ENCODE measurements at places on chromosomes 16 and 17.

- no peak for DNase-seq
Measured at GRCh38 chr17:58391302-58391984, 25.9 kb downstream of the RNF43 start.

DNA sequence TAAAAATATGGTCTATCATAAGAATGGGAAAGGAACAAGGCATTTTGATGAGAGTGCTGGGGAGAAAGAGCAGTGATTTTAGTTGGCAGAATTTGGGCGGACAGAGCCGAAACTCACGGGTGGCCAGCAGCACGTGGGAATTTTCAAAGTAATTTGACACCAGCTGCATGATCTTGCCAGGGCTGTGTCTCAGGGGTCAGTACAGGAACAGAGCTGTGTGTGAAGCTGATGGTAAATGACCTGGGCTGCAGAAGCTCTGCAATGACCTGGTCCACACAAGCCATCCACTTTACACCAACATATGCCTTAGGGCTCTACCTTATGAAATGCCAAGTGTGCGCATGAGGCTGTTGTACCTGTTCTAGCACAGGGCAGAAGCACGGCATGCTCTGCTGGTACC lies 112.0 kb downstream of the ZFHX3 start:
- DNase-seq: no peak

DNA sequence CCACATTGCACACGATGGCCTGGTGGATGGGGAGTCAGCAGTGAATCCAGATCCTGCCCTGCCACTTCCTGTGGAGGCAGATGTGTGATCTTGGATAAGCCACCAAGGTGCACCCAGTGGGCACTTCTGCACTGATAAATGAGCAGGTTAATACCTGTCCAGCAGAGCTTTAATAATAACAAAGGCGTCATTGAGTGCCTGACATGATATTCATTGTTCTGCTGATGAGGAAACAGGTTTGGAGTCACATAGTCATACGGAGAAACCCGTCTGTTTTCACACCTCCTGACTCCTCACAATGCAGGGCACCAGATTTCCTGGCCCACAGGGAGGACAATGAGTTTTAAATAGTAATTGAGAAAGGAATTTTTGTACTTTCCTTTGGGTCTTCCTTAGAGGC lies 324.6 kb upstream of the CDH5 start:
- no peak for DNase-seq

- DNase-seq: peak; percentile 41
Measured at GRCh38 chr16:4306470-4307214, 9.2 kb upstream of the GLIS2 start.

DNA sequence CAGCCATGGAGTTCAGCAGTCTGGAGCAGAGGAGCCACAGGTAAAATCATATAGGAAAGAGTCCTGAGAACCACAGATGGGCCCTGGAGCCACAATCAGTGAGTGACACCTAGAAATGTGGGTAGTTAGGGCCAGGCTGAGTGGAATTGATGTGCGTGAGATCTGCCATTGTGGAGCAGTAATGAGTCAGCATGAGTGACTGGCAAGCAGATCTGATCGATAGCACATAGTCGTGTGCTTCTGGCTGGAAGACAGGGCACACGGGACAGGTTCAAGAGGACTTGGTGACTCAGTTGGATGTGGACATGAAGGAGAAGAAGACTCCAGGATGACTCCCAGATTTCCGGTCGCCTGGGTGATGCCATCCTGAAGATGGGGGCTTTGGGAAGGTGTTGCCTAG lies 12.3 kb downstream of the ADORA2B start:
- no peak for DNase-seq

DNA sequence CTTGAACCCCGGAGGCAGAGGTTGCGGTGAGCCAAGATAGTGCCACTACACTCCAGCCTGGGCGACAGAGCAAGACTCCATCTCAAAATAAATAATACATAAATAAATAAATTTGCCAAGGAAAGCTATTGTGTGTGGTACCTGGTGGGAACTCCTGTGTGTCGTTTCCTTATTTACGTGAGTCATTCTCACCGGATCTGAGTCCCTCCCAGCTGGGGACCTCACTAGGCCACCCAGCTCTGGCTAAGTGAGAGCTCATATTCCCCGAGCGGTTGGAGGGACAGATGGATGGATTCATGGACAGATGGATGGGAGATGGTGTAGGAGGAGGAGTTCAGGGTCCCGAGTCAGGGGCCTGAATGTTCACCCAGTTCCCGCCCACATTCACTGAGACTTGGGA lies 22.9 kb upstream of the C1QL1 start:
- no peak for DNase-seq

All from T-helper 1 cell (primary cell).